Stimulated activated CD8-positive, alpha-beta memory T cell treated with anti-CD3 and anti-CD28 coated beads, Interleukin-7, amount 100 ng/mL, for 1 hour (primary cell): ENCODE measurements at places on chromosomes 3 and 15.

DNA sequence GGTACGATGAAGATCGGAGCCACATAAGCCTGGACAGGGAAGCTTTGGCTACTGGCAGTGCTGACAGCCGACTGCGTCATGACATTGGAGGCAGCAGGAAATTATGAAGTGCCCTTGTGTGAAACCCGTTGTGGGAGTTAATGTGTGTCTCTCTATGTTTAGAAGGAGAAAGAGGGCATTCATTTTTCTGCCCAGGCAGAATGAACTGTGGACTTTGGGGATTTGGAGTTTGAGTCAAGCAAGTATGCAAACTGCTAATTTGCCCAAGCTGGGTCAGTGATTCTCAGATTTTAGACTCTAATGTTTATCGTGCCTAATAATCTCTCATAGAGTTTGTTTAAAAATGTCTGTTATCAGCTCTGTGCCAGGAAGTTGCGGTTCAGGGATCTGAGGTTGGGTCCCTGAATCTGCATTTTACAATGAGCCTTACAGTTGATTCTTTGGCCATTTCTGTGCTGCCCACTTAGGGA, 5.6 kb downstream of the CTXND1 start:
- no peak for DNase-seq

GRCh38 chr3:95277613-95278012, 1214.8 kb downstream of the NSUN3 start:
- DNase-seq = no peak

DNA sequence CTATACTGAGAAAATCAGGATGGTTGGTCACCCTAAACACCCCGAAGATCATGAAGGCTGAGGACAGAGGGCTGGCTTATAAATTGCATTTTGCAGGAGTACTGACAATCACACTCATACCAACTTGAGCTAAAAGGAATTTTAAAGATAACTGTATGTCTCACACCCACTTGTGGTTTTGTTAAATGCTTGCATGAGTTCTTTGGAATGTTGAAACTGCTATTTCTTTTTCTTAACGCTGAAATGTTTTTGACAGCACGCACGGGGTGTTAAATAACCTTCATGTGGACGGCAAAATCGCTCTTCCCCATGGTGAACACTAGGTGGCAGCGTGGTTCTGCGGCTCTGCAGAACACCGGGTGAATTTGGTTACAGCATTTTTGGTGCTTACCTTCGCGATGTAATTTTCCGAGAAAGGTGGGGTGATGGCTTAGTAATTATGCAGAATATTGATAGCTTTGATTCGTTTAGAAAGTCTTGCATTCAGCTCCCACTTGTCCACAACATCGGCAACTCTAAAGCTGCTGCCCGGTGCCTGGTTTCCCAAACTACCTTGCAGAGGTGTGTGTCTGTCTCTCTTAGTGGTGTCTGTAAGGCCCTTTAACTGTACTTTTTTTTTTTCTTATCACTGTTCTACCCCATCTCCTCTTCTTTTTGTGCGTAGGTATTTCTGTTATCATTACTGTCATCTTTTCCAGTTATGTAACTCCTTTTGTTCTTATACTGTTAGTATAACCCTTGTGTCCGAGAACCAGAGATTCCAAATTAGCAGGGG, 51.7 kb downstream of the ARNT2 start:
- peak; percentile 12 for DNase-seq

- no peak for DNase-seq
Observed at GRCh38 chr3:194083637-194084224, 52.2 kb upstream of the HES1 start.

DNA sequence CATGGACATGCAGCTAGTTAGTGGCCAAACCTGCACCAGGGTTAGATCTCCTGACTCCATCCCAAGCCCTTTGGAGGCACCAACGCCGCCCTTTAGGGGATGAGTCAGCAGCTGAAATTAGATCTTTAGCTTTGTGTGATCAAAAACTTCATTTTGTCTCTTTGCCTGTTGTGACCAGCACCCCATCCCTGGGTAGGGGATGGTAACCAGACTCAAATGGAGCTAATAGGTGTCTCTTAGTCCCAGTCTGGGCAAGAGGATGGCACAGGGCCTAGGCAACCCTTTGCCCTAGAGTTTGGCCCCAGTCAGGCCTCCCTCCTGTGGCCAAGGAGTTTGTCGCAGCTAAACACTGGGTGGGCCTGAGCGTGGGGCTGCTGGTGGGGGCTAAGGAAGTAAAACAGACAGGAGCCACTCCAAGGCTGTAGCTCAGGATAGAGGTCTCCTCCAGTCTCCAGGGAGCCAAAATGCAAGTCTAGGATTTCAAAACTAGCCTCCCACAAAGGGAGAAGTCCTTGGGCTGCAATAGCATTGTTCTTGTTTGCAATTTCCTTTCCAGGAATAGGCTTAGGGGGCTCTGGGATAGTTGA, 105.1 kb downstream of the CPN2 start:
- no peak for DNase-seq

GRCh38 chr3:120641696-120642246, 40.3 kb downstream of the HGD start:
- DNase-seq = no peak

DNA sequence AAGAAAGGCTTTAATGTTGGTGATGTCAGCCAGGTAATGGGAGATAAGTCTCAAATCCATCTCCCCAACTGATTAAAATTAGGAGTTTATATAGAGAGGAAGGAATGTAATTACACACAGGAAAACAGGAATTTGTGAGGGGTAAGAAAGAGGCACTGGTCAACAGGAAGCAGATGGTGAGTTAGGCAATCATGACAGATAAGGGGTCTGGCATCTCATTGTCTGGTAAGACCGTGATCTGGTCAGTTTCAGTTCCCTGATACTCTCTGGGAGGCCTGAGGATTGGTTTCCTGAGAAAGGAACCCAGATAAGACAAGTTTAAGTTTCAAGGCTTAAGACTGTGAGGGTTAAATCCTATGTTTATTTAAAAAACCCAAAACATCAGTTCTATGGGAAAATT, 414.7 kb upstream of the ARRDC4 start:
- DNase-seq = no peak

- no peak for DNase-seq
Observed at GRCh38 chr3:56296361-56296760, 171.9 kb downstream of the ERC2 start.

- DNase-seq = no peak
Observed at GRCh38 chr3:13818919-13819318, 61.0 kb downstream of the WNT7A start.

DNA sequence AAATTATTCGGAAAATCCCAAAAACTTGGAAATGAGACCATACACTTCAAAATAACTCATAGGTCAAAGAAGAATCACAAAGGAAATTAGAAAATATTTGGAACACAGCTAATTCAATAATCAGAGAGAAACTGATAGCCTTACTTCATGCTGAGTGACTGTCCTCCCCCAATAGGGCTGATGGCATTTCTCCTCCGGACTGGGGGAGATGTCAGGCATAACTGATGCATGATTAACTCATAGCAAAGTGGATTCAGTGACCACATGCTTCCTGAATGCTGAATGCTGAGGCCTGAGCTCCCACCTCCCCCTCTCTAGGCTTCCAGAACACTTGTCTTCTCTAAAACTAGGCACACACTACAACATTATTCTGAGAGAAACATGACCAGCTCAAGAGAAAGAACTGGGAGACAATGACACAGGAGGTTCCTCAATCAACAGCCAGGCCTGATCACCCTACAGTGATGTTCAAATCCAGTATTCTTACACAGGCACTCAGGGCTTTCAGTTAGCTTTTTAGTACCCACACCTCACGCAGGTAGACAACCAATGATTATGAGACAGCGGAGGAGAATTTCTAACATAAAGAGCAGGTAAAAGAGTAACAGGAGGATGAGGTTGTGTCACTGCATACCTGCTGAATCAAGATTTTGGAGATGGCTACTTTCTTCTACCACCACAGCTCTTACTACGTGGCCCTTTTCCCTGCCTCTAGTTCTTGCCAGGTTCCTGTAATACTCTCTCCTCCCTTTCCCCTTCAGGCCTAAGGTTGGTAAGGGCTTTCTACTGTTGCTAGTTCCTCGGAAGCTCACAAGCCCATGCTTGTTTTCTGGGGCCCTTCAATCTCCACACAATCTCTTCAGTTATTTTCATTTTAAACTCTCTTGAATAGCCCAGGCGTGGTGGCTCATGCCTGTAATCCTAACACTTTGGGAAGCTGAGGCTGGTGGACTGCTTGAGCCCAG, 96.1 kb downstream of the FMN1 start:
- DNase-seq = no peak

DNA sequence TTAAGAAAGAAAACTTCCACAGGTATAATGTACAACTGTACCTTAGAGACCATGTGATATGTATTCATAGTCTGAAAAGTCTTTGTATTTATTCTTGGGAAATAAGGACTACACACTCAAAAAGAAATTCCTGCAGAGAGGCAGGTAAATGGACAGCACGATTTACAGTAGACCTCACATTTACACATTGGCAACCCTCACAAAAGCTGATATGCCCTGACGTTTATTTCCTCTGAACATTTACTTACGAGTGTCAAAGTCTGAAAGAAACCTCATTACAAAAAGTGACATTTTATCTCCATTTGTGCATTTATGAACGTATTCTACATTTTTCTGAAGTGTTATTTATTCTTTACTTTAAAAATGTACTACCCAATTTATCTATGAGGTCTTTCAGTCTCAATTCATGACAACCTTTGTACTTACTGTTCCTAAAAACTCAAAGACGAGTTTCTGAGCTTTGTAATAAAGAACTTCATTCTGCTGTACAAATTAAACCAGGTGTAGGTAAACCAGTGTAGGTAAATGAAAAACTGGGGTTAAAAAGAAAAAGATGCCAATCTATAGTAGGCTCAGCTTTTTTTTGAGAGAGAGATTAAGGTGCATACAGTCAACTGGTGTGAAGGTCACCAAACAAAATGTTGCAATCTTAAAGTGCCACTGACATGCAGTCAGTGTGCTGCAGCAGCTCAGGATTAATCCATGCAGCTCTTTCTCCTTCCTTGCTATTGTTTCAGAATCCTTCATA, 44.3 kb downstream of the THRB start:
- DNase-seq = no peak

GRCh38 chr3:85005946-85006345, 47.2 kb downstream of the CADM2 start:
- DNase-seq = no peak

- no peak for DNase-seq
Observed at GRCh38 chr3:98730338-98730737, 32.8 kb upstream of the ST3GAL6 start.

DNA sequence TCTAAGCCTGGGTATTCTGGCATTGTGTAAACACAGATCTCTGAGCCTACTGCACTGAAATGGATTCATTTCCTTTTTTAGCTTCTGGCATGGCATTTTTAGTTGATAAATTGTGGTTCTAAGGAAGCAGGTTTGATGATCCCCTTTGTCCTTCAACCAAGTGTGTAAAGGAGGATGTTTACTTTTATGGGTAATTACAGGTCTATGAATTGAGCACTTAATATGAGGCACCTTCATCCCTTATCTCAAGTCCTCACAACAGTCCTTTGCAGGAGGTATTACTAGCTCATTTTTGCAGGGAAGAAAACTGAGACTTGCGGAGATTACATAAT, 30.8 kb upstream of the ZBTB38 start:
- DNase-seq = no peak

DNA sequence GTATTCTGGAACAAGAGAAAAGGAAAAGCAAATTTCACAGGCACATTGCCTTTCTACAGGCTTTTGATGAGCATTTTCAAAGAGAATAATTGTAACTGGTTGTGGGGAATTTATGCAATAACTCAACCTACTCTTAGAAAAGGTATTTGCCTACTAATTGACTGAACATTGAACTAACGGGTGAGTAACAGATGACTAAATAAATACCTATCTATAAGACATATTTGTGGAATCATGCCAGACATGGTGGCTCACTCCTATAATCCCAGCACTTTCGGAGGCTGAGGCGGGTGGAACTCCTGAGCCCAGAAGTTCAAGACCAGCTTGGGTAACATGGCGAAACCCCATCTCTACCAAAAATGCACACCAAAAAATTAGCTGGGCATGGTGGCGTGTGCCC, 367.7 kb downstream of the CGGBP1 start:
- no peak for DNase-seq

DNA sequence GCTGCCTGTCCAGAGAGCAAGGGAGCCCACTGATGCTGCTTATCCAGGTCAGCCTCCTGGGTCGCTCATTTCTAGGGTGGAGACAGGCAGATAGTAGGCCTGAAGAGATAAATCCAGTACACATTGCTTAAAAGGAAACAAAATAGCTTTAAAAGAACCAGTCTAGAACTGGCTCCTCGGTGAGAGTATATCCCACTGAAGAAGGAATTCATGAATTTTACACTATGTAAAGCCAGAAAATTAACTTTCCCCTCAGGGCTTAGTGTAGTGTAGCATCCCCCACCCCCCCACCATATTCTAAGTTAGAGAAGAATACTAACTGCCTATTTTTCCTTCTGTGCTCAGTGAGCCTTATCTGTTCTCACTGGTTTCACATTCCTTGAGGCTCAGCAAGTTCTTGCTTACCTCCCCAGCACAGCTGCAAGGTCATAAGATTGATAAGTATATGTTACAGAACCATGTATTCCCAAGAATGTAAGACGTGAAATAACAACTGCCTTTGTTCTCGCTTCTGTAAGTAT, 30.5 kb upstream of the NOX5 start:
- no peak for DNase-seq

DNA sequence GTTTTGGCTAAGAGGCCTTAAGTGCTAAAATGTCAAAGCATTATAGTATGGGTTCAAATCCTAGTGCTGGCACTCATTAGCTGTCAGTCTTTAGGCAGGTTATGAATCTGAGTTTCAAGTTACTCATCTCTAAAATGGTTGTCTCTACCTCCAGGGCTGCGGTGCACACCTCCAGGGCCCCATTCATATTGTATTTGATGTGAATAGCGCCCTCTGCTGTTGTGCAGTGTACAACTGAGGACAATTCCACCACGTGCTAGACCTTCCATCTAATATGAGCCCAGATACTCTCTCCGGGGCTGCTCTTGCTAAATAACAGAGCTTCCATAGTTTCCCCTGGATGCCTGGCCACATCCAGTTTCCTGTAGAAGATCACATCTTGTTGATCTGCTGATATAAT, 54.3 kb downstream of the OXNAD1 start:
- DNase-seq = peak; percentile 54

GRCh38 chr3:15148614-15149013, 49.7 kb upstream of the RBSN start:
- DNase-seq = no peak

- DNase-seq = no peak
Observed at GRCh38 chr15:34213690-34214089, 3.8 kb upstream of the KATNBL1 start.

- no peak for DNase-seq
Observed at GRCh38 chr3:56775445-56775837, 26.3 kb downstream of the ARHGEF3 start.

GRCh38 chr3:168249205-168249549, 153.5 kb upstream of the GOLIM4 start:
- DNase-seq = no peak

DNA sequence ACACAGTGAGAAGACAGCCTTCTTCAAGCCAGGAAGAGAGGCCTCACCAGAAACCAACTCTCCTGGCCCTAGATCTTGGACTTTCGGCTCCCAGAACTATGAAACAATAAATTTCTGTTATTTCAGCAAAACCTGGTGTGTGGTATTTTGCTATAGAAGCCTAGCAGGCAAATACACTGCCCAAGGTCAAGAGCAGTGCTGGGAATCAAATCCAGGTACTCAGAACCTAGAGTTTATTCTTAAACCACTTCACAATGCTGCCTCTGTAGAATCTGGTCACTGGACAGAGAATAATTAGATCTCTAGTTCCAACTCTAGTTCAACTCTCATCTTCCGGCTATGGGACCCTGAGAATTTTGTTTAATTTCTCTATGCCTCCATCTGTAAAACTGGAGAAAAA, 46.6 kb downstream of the ATP13A4 start:
- DNase-seq = no peak

- peak; percentile 28 for DNase-seq
Observed at GRCh38 chr3:44913868-44914468, 39.6 kb downstream of the TGM4 start.

GRCh38 chr3:144652573-144652972, 681.0 kb downstream of the DIPK2A start:
- no peak for DNase-seq
